NCI-H510A (cell line): ENCODE measurements at places on chromosomes 16 and 17.

- no peak for DNase-seq
Observed at GRCh38 chr17:73387746-73388577, 76.2 kb upstream of the CDC42EP4 start.

DNA sequence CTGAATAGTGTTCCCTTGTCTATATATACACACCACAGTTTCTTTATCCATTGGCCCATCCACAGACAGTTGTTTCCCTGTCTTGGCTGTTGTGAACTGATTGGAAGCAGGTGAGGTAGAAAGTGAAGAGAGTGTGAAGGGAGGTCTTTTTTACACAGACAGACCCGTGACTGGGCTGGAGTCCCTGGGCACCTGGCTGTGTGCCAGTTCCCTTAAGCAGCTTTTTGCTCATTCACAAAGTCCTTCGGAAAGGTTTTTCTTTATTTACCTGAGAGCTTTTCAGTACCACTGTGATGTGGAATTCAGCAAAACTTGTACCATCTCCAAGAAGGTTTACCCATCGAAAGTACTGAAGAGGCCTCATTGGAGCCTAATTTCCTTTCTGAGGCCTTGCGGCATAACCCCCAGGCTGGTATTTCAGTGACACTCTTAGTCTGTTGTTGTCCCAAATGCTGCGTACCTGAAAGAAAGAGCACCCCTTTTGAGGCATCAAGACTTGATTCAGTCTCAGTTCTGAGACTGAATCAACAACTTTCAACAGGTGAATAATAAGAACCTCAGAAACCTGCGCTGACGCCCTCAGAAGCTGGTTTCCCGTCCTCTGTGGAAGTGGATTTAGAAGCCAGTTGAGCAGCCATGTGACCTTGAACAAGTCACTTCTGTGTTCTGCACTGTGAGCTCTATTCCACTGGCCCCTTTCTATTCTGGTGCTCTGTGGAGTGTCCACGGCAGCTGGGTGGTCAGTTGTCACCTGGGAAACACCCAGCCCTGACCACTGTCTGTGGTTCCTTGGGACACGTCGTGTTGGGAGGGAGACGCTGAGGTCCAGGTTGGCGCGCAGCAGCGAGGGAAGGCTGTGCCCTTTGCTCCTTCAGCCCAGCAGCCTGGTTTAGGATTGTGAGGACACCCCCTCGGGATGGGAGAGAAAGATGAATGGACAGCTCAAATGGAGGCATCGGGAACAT, 53.9 kb upstream of the CRISPLD2 start:
- no peak for DNase-seq

DNA sequence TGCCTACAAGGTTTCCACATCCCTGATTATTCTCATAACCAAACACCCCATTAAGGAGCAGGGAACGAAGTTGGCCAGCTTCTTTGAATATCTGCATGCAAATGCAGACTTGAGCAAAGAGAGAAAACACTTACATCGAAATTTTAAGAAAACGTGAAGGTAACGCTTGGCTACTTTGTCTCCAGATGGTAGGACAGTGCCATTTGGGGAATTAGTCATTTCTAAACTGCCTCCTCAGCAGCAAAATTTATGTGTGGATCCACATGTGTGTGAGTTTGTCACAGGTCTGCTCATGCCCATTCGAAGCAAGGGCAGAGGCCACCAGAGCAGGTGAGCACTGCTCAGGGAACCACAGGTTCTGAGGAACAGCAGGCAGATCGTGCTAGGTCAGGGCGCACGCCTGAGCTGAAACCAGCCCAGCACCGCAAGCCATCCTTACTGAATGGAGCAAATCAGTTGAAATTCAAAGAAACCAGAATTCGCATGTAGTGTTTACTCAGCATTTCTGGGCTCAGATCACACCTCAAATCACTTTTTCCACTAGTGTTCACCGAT, 80.1 kb downstream of the SOCS1 start:
- no peak for DNase-seq

DNA sequence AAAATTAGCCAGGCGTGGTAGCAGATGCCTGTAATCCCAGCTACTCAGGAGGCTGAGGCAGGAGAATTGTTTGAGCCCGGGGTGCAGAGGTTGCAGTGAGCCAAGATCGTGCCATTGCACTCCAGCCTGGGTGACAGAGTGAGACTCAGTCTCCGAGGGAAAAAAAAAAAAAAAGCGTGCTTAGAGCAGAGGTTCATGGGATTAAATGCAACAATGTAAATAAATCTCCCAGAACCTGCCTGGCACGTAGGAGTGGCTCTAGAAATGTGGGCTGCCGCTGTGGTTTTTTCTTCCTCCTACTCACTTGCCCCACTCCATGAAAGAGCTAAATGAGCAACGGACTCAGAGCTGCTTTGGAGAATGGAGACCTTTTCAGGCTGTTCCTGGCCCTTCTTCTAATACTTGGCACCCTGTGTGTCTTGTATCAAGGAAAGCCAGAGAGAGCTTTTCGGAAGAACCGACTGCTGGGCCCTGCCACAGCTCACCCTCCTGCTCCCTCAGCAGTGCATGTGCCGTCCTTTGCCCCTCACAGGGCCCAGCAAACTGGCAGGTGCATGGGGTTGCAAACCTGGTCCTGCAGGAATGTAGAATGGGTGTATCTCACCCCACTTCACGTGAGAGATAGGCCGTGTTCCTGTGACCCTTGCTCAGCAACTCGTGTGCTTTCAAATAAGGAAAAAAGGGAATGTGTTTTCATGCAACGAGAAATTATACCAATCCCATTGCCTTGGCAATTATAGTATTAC, 52.0 kb downstream of the LDHD start:
- DNase-seq, result peak; percentile 60

- DNase-seq, result no peak
Observed at GRCh38 chr16:48383877-48384519, 1.2 kb downstream of the SIAH1 start.

DNA sequence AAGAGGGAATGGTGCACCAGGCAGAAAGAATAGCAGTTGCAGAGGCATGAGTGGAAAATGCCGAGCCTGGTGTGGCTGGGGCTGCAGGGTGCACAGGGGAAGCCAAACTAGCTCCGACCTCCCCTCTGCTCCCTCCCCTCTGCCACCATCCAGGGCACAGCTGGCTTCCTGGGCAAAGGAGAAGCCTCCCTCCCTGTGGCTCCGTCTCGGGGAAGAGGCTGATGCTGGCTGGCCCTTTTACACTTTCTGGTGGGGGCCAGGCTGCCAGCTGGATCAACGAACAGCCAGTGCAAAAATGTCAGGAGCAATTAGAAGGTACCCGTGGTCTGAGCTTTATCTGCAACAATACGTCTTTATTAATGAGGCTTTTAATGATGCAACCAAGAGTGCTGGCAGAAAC, 37.1 kb upstream of the KCNJ12 start:
- DNase-seq, result no peak
